Activated naive CD4-positive, alpha-beta T cell treated with anti-CD3 and anti-CD28 coated beads, Interleukin-2, amount 10 ng/mL, durations not matched to agents 7 days and 5 days (primary cell): ENCODE measurements at places on chromosomes 1 and 21.

DNA sequence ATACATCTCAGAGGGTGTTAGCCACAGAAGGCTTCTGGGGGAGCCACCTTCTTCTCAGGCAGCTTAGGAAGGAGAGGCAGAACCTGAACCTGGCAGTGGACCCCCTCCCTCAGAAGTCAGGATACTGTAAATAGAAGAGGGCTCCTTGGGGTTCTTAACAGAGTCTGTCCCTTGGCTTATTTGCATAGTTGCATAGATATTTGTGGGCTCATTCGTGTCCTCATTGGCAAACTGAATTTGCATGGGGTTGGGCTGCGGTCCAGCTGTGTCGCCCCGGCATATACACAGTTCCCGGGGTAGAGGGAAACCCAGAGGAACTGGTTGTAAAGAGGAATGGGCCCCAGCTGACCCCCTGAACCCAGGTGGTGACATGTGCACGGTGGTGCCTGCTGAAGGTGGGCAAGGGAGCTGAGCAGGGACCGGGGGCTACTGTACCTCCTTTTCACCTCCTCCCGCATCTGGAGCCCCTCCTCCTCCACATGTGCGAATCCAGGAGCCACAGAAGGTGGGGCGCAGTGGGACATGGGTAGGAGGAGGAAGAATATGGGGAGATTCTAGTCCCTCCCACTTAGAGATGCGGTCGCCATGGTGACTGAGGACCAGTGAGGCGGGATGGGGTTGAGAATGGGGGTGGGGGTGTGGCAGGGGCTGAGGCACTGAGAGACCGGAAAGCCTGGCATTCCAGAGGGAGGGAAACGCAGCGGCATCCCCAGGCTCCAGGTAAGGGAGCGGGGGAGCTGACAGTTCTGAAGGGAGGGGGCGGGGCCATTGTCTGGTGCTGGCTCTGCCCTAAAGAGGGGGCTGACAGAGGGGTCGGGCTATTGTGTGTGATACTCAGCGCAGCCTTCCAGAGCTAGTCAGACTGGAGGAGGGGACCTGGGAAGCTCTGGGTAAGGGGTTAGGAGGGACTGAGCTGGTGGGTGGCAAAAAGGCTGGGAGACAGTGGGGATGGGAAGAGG lies 3.7 kb upstream of the SEMA4A start:
- DNase-seq: no peak

- peak; percentile 76 for DNase-seq
Measured at GRCh38 chr1:89633248-89633799, 404 bp downstream of the LRRC8C start.

DNA sequence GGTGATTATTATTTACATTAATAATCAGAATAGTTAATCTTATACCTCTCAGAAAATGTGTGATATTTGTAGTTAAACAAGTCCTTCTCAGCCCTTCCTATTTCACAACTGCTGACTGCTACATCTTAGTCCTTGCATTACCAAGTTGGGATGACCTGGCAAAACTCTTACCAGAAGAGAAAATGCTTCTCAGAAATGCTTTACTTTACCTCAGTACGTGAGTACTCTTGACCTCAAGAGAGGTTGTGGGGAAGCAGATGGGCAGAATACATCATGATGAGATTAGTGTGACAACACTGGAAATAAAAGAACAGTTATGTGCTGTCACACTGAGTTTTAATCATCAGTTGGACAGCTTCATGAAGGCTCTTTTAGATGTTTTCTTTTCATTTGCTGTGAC lies 16.2 kb downstream of the CFAP126 start:
- no peak for DNase-seq

DNA sequence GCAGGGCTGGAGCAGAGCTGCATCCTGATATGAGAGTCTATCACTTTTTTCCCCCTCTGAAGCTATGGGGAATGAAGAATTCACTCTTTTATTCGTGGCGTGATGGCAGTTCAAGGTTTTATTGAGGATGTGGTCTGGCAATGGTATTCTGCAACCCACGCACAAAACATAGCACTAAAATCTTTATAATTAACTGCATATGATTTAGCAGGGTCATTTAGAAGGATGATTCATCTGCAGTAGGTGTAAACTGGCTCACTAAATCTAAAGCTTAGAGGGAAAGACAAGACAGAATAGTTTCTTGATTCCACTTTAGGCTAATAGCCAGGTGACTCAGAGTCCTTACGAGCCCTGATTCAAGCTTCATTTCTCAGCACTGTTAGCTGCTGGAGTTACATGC lies 25.0 kb upstream of the CHRM3 start:
- no peak for DNase-seq

DNA sequence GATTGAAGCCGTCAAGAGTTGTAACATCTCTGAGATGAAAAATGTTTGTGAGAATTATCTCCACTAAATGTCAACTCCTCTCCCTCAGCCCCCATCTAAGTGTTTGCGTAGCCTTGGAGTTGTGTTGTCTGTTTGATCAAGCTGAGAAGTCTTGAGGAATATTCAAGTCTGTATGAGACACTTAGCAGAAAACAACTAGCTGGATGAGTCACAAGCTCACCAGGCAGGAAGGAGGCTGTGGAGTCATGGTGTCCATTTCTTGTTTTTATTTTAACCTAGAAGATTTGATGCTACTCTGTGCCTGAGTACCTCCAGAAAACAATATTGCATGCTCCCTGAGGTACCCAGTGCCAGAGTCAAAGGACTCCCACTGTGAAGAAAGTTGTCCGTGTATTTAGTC lies 211.6 kb upstream of the PLXNA2 start:
- DNase-seq: no peak

GRCh38 chr1:237998581-237998980 lies 107.9 kb upstream of the ZP4 start:
- DNase-seq: no peak

DNA sequence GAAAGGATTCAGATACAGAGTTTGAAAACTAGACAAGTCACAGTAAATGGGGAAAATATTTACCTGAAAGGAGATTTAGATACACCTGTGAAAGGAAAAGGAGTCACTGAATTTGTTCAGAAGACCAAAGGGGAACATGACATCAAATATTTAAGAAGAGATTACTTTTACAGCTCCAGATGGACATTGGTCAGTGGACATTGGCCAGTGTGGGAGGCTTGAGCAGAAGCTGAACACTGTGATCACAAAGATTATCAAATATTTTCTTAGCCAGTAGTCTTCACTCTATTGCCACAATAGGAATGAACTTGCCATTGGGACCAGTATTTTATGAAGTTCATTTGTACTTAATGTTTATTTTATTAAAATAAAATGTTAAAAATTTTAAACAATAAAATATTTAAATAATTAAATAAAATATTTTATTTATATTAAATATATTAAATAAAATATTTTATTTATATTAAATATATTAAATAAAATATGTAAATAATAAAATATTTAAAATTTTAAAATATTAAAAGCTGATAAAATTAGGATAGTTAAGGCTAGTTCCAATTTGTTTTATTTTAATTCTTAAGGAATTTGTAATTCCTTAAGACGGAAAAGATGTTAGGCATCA lies 94.3 kb downstream of the CCDC30 start:
- no peak for DNase-seq

GRCh38 chr1:54973205-54973921 lies 7.1 kb upstream of the TMEM61 start:
- no peak for DNase-seq

DNA sequence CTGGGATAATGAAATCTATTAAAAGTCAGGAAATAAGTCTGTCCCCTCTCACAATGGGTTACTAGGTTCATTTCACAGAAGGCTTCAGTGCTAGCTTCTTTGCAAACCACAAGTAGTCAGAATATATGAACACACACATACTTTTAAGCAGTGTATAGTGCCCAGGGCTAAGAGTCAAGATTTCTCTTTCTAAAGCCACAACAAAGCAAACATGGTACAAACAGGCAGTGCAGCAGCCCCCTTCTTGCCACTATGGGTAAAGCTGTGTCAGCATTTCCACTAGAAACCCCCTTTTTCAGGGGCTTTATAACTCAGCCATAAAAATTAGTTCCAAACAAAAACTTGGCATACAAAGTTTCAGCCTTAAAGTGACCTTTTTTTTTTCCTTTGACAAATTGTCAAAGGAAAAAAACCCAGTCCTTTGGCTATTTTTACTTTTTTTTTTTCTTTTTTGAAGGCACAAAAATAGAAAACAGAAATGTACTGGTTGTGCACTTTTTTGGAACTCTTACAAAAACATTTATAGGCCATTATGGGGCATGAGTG lies 315.4 kb downstream of the LMO4 start:
- DNase-seq: no peak

- no peak for DNase-seq
Measured at GRCh38 chr1:228830185-228830953, 95.1 kb downstream of the RHOU start.

- no peak for DNase-seq
Measured at GRCh38 chr1:197307551-197307950, 39.5 kb downstream of the CRB1 start.

- DNase-seq: no peak
Measured at GRCh38 chr21:35611708-35612132, 448.6 kb downstream of the SETD4 start.

- DNase-seq: peak; percentile 59
Measured at GRCh38 chr1:234605983-234606783, 3.8 kb downstream of the IRF2BP2 start.

DNA sequence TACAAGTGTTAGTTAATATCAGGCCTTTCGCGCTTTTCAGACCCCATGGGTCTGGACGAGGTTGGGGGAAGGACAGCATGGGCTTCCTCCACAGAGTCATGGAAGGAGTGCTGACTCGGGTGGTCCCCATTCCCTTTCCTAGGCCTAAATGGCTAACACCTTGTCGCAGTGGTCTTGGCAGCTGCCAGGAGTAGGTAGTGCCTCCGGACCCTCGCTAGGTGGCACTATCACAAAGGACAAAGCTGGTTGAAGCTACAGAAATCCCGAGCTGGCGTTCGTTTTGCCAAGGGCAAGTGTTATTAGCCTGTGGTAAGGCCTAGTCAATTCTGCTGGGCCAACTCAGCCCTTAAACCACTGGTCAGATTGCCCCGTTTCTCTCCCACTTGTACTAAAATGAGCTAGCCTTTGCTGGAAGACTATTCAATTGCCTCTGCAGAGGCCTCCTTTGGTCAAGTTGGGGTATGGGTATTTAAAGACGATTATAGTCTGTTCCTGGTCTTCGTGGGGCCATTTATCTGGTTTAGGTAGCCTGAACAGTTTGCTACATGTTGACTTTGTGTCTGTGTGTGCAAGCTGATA lies 1.1 kb upstream of the UBE2Q1 start:
- peak; percentile 89 for DNase-seq

DNA sequence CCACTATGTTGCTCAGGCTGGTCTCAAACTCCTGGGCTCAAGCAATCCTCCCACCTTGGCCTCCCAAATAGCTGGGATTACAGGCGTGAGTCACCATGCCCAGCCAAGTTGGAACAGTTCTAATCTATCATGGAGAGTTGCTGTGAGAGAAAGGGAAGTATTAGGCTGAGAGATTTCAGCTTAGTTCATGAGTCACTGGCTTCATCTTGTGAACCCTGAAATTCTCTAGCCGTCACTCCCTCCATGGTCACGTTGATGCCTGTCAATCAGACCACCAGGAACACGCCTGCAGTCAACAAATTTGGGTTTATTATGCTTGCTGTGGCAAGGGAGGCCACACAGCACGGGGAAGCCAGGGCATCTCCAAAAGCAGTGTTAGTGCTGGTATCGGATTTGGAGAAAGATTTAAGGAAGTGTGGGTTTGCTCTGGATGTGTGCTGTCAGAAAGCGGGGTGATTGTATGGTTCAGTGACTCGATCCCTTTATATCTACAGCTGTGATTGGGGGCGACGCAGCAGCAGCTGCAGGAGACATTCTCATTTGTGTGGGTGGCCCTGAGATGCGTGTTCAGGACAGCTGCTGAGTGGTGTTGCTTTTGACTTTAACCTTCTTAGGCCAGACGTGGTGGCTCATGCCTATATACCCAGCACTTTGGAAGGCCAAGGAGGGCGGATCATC lies 18.7 kb downstream of the UQCRHL start:
- DNase-seq: no peak
